ENCODE measurements at places on chromosomes 6 and 20.

DNA sequence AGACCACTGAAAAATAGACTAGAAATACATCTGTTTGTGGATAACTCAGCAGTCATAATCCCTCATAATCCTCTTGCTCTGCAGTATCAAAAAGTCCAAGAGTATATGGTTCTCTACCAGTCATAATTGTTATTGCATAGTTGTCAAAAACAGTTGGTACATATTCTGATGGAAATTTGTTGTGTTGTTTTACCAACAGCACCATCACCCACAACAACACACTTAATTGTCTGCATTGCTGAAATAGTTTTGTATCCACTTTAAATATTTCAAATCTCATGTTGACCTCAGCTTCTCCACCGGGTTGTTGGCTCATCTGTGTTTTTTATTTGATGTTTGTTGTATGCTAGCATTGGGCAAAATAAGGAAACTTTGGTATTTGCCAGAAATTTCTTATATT is 39.4 kb downstream of the ITCH start:
- DNase-seq: no peak

GRCh38 chr20:56875803-56876202 is 246.7 kb downstream of the TFAP2C start:
- DNase-seq: no peak

DNA sequence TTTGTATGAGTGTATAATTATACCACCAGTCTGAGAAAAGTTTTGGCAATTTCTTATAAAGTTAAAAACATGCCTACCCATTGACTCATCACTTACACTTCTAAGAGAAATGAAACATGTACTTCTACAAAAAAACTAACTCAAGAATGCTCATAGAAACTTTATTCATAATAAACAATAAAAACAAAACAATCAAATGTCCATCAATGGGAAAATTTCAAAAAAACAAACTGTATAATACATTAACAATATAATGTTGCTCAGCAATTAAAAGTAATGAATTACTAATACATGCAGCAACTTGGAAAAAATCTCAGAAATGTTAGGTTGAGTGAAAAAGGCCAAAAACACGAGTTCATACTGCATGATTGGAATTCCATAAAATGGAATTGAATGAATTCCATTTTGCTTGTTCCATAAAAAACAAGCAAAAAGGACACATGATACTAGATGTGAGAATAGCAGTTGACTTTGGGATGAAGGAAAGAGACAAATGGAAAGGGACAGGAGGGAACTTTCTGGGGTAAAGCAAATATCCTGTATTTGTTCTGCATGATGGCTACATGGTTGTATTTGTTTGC is 726.6 kb downstream of the RFPL4B start:
- no peak for DNase-seq

GRCh38 chr6:15322781-15323536 is 77.1 kb downstream of the JARID2 start:
- DNase-seq: no peak

- DNase-seq: peak; percentile 18
Observed at GRCh38 chr20:45833030-45833882, at the start of gene SNX21. SNX21 (plus strand) TSS chr20:45833799; CDS start chr20:45833920, 121 bp downstream.

DNA sequence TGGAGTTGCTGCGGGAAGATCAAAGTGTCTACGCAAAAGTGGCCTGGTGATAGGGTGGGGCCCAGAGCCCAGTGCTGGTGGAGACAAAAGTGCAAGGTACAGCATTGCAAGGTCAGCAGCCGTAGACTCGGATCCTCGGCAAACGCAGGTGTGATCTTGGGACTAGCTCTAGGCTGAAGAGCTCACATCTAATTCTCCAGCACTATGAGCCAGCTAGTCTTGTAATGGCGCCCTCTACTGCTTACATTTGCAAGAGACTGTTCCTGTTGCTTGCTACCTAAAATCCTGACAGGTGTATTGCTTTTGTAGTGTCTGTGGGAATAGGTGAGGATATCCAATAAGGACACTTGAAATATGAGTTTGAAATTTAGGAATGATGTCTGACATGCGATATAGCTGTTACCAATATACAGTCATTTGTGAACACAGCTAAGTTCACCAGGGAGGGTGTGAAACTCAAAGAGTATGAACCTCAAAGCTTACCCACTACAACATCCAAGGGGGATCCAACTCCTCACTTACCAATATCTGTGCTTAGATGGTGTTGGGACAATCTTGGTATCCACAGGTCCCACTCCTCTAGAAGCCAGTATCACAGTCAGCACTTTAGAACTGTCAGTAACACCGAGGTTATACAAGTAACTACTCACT is 58.4 kb downstream of the PDE7B start:
- DNase-seq: peak; percentile 81

- DNase-seq: no peak
Observed at GRCh38 chr6:106168097-106168888, 82.2 kb downstream of the PRDM1 start.

- no peak for DNase-seq
Observed at GRCh38 chr6:166465671-166466087, 82.9 kb upstream of the MPC1 start.

GRCh38 chr6:33547499-33547898 is 32.6 kb downstream of the BAK1 start:
- no peak for DNase-seq

DNA sequence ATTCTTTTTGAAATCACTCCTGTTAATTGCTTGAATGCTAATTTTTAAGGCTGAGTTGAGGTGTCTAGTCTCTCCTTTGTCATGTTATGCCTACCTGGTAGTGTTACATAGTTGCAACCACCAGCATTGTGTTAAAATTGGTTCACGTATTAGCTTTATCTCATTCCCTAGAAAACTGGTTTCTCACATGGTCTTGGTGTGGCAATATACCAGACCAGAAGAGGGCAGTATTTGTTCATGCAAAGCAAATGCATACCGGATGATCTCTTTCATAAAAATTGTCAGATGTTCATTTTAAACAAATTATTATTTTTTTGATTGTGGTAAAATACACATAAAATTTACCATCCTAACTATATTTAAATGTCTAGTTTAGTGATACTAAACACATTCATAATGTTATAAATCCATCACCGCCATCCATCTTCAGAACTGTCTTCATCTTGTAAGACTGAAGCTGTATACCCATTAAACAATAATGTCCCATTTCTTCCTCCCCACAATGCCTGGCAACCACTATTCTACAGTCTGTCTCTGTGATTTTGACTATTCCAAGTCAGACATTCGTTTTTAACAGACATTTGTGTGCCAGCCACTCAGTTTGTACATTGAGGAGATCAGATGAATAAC is 92.8 kb downstream of the ATRN start:
- DNase-seq: peak; percentile 50

DNA sequence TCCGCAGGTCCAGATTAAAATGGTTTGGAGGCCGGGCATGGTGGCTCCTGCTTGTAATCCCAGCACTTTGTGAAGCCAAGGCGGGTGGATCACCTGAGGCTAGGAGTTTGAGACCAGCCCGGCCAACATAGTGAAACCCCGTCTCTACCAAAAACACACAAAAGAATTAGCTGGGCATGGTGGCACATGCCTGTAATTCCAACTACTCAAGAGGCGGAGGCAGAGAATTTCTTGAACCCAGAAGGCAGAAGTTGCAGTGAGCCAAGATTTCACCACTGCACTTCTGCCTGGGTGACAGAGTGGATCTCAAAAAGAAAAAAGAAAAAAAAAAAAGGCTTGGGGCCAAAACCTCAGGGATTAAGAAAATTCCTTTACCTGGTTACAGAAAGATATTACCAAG is 30.5 kb downstream of the C6orf15 start:
- DNase-seq: no peak

DNA sequence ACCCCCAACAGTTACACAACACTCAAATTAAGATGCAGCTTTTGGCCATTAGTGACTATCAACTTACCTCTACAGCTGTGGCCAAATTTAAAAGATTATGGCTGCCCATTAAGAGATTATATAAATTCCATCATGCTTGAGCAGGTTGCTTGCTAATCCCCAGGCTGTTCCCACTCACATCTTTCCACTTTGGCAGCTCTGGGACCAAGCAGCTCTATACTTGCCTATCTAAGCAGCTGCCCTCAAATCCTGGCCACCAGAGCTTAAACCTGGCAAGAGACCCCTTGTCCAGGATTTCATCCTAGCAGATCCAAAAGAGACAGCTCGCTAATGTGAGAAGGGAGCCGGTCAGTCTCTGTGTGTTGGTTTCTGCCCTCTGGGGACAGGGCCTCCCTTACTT is 127.9 kb downstream of the SLC23A2 start:
- no peak for DNase-seq

GRCh38 chr6:83590416-83590815 is 78.1 kb downstream of the PRSS35 start:
- no peak for DNase-seq

DNA sequence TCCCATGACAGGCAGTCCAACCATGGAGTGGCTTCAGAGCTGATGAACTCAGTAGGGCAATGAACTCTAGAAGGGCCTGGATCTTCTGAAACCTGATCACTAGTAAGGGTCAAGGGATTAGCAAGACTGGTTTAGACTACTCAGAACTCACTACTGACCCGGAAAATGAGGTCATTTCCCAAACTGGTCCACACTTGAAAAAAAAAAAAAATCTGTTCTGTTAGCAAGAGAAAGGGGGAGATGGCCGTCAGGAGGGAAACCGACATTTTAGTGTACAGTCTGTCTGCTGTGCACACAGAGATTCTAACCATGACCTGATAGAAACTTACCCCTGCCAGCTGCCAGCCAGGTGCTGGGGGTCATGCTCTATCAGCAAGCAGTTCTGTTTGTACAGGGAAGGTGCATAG is 262.4 kb upstream of the AGPAT4 start:
- DNase-seq: no peak

GRCh38 chr20:652615-653109 is 338 bp downstream of the SRXN1 start:
- DNase-seq: no peak

DNA sequence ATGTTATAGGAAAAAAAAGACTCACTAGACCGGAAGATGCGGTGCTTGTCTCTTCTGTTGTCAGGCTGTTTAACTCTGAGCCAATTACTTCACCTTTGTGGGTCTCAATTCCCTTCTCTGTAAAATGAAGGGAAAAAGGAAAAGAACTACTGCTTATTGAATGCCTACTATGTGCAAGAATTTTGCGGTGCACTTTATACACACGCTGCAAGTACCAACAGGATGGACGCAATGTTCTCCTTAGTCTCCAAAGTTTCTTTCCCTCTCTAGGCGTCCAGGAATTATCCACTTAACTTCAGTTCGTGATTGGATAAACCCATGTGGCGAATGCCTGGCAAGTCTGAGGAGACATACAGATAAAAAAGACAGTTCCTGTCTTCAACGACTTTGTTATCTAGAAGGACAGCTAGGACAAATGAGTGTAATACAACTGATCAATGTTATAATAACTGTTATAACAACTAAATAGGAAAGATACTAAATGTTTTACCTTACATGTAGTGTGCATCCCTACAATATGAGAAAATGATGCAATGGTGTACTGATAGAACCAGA is 69.0 kb upstream of the JARID2 start:
- no peak for DNase-seq

DNA sequence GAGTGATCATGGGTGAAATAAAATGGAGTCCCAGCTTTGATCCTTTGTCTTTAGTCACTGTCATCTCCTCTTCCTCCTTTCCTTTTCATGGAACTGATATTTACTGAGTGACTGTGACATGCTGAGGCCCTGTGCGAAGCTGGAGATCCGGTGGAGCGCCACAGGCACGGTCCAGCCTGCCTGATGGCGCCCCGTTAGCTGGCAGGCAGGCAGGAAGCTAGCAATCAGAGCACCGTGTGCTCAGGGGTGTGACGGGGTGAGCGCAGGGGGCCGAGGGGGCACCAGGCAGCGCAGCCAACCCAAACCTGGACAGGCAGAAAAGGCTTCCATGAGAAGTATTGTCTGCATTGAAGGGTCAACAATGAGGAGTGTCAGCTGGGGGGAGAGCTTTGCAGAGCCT is 100.2 kb upstream of the AKAP12 start:
- DNase-seq: no peak

DNA sequence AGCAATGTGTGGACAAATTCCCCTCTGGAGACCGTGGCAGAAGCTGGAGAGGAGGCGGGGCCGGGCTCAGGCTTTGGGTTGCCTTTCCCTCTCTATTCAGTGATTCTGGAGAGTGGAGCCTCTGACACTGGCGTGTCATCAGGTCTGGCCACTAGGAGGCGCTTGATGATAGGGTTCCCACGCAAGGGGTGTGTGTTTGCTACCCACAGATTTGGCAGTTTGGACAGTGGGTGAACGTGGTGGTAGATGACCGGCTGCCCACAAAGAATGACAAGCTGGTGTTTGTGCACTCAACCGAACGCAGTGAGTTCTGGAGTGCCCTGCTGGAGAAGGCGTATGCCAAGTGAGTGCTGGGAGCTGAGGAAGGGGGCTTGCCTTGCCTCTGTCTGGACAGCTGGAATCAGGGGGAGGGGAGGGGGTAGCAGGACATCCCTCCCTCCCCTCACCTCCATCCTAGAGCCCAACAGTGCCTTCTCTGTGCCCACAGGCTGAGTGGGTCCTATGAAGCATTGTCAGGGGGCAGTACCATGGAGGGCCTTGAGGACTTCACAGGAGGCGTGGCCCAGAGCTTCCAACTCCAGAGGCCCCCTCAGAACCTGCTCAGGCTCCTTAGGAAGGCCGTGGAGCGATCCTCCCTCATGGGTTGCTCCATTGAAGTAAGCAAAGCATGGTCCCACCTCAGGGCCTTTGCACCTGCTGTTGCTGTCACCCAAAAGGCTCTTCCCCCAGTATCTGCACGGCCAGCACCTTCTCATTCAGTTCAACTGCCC is 14.3 kb downstream of the CAPN11 start:
- DNase-seq: peak; percentile 87

GRCh38 chr6:91196729-91197128 is 609.9 kb upstream of the MAP3K7 start:
- no peak for DNase-seq

DNA sequence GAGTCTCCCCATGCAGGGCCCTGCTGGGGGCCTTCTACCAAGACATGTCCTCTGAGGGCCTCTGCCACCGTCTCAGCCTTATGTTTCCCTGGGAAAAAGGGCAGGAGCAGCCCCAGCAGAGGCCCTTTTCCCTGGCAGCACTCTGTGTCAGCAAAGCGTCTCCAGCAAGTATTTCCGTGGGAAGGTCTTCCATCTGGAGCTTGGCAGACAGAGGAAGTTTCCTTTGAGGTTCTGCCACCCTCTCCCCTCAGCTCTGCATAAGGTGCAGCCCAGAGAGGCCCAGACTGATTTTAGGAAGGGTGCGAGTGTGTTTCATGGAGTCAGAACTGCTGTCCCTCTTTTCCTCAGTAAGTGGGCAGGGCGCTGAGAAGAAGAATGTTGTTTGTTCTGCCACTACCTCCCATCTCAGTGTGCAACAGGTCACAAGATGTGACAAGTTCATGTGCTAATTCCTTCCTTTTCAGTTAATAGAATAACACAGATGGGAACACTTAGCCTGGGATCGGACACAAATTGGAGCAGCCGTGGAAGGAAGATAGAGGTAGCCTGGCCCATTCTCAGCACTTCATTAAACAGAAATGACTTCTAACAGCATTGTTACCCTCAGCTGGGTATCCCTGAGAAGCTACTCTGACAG is 784.4 kb downstream of the MAFB start:
- DNase-seq: no peak

- DNase-seq: no peak
Observed at GRCh38 chr6:108944071-108944470, 95.8 kb downstream of the ARMC2 start.

- DNase-seq: no peak
Observed at GRCh38 chr6:131950767-131951575, at the start of gene CCN2. CCN2 (minus strand) TSS chr6:131951372; CDS start chr6:131951172, 200 bp downstream.

- DNase-seq: no peak
Observed at GRCh38 chr20:25206063-25206403, 10.5 kb downstream of the ENTPD6 start.

Data from activated CD4-positive, alpha-beta T cell treated with anti-CD3 and anti-CD28 coated beads, Interleukin-2, amount 10 ng/mL, durations not matched to agents 7 days and 5 days (primary cell).